Mammary epithelial cell (primary cell): ENCODE measurements at places on chromosomes 3 and 15. TPM values are rescaled to one million over a fixed set of nuclear protein-coding genes. Genes with fewer than 3 reads are reported as not detected.

- no peak for DNase-seq
Observed at GRCh38 chr3:190697502-190697830, 165.0 kb downstream of the GMNC start.

DNA sequence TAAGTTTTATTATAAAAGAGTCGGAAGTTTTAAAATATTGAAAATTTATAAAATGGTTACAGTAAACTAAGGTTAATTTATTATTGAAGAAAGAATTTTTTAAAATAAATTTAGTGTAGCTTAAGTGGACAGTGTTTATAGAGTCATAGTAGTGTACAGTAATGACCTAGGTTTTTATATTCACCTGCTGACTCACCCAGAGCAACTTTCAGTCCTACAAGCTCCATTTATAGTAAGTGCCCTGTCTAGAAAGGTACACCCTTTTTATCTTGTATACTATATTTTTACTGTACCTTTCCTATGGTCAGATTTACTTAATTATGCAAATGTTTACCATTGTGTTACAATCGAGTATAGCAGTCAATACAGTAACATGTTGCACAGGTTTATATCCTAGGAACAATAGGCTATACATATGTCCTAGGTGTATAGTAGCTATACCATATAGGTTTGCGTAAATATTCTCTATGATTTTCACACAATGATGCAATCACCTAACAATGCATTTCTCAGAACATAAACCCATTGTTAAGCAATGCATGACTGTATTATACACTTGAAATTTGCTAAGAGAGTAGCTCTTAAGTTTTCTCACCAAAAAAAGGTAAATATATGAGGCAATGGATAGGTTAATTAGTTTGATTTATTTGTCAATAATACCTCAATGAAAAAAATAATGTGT is 106.9 kb upstream of the CD96 start:
- DNase-seq = no peak

DNA sequence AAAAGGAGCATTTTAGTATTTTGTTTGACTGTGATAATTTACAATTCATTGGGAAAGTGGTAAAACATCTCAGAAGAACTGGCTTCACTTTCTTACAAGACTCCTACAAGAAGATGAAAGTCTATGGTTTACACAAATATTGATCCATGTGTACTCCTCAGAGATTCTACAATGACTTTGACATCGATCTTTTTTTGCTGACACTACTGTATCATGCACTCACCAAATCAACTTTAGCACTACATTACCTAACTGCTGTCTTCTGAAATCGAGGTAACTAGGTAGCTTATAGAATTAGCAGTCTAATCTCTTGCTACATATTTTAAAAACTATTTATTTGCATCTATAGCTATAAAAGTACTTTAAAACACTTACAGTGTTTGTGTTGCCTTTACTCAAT is 757.6 kb downstream of the TBL1XR1 start:
- DNase-seq = no peak

DNA sequence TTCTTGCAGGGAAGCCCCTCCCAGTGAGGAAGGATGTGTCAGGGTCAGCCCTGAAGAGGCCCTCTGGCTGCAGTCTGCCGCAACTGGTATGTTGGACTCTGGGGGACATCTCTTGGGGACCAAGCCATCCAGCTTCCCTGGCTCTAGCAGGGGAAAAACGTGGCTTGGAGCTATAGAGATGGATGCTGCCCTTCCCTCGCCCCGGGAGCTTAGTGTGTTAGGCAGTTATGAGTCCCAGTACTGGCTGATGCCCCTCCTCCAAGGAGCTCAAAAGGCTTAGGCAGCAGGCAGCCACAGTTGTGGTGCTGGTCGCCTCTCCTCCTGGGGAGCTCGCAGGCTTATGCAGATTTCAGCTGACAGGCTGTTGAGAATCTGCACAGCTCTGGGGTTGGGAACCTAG is 353.1 kb upstream of the GBE1 start:
- DNase-seq = no peak

TF gene
- total RNA-seq = 0.50 TPM
